Nucleus accumbens (tissue), 56 donors: ENCODE measurements at places on chromosomes 7 and 10.
A peak's percentile ranks its signal among the peaks of the same experiment; 100 is the strongest.

GRCh38 chr10:89644691-89644966, 413 bp downstream of the PANK1 start:
- DNase-seq: peak; percentile 48

DNA sequence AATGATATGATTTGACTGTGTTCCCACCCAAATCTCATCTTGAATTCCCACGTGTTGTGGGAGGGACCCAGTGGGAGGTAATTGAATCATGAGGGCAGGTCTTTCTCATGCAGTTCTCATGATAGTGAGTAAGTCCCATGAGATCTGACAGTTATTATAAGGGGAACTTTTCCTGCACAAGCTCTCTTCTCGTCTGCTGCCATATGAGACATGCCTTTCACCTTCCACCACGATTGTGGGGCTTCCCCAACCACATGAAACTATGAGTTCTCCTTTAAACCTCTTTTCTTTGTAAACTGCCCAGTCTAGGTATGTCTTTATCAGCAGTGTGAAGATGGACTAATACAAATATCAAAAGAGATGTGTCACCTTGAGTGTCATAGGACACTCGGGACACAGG, 502.7 kb upstream of the PODXL start:
- DNase-seq: no peak

GRCh38 chr10:102647443-102648268, 3.4 kb downstream of the TRIM8 start:
- no peak for DNase-seq

DNA sequence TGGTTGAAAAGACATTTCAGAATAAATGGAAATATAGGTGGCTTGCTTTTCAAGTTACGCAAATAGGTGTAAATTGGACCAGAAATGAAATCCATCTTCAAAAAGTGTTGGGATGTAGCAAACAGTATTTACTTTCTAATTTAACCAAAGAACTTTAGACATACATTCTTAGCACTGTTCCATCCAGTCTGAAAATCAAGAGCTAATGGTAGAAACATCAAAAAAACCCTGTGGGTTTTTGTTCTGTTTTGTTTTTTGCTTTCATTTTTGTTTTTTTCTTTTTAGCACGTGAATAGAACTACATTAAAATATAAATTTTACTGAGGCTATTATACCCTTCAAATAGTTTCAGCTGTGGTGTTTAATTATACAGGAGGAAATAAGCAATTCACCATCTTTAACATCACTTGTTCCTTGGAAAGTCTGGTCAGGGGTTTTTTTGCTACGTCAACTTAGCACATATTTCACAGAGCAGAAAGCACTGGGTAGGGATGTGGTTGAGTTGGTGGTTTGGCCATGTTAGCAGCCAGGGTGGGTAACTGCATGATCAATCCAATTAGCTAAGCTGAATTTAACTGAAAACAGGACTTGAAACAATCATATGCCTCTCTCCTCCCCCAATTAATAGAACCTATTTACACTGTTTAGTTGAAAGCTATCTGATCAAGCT, 275.4 kb upstream of the PFKP start:
- no peak for DNase-seq

DNA sequence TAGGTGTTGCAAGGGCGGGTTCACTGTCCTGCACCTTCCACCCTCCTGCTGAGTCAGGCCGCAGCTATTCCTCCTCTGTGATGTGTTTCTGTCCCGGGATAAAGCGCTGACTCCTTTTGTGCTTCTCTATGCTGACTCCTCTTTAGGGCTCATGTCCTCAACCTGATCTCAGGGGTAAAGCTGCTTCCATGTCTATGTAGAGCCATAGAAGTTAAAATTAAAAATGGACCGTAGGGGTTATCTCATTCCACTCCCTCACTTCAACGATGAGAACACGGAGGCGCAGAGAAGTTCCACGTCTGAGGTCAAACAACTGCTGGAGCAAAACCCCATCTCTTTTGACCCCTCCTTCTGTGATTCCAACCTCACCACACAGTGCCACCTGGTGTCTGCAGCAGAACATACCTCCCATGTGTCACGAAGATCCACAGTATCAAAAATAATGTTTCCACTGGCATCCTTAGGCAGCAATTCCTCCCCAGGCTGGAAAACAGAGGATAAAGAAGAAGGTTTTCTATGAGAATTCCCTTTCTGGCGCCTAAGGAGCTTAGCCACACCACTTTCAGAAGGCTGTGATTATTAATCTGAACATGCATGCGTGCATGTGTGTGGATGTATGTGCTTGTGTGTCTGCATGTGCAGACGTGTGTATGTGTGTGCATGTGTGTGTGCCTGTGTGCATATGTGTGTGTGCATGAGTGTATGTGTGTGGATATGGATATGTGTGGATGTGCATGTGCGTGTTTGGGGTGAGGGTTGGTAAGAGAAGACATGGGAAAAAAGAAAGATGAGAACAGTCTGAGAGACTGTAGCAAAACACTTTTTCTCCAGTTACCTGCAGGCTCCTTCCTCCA, 81.2 kb upstream of the UCN3 start:
- DNase-seq: peak; percentile 3

- no peak for DNase-seq
These were observed 516.3 kb upstream of the MKI67 start for GRCh38 chr10:128642502-128642901.

DNA sequence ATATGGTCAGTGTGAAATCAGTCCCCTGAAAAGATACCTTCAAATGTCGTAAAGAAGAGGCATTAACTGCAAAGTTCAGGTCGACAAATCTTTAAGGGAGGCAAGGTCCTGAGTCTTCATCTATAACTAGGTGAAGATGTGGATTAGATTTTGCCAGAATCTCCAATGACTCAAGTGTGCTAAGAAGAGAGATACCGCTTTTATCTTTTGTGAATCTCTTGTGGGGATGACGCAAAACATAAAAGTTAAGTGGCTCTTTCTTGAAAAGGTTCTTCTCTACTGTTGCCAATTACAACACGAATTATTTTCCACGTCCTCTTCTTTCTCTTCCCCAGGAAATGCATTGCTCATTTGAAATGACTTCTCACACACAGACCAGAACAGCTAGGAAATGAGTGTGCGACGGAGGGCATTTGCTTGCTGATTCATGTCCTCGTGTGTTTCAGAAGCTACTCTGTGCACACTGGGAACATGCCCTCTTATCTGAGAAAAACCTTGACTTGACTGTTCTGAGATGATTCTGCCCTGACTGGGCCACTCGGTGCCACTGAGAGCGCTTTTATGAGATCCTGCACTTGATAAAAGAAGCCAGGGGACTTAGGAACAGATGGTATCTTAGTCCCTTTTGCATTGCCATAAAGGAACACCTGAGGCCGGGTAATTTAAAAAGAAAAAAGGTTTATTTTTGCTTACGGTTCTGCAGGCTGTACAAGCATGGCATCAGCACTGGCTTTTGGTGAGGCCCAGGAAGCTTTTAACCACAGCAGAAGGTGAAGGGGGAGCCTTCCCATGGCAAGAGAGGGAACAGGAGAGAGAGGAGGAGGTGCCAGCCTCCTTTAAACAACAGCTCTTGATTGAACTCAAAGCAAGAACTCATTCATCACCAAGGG, 169.5 kb upstream of the PFKP start:
- no peak for DNase-seq

DNA sequence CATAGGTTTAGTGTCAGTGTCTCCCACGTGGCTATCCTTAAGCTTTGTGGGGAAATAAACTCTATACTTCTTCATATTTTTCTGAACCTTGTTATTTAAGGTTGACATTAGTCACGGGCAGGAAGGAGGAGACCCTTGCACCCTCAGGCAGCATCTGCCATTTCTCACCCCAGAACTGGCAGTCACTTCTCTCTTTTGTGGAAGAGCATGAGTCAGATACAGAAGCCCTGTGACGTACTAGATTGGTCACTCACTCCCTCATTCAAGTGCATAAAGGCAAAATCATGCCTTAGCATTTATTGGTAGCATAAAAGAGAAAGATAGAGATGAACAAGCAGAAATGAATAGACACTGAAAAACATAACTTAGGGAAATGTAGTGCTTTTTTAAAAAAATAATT, 206.0 kb upstream of the MDFIC start:
- DNase-seq: no peak

- DNase-seq: no peak
These were observed 63.7 kb upstream of the STEAP1B start for GRCh38 chr7:22563621-22564241.

- DNase-seq: no peak
These were observed 175.4 kb downstream of the CSTF2T start for GRCh38 chr10:51524041-51524440.

DNA sequence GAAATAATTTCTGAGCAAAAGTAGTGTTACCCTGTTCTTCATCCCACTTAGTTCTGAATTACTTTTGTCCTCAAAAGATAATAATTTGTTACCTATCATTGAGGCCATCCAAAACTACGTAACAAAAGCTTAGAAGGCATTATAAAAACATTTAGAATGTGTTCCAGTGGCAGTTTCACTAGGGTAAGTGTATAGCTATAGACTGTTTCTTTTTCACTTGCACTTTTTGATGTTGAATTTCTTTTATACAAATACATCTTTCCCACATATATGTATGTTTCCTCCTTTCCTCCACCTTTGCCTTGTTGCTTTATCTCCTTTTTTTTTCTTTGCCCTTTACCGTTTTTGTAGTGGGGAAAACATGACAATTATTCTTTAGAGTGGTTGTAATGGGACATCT, 33.5 kb downstream of the CAPZA2 start:
- DNase-seq: no peak

GRCh38 chr10:44361109-44361508, 23.8 kb downstream of the CXCL12 start:
- DNase-seq: no peak

- no peak for DNase-seq
These were observed 255.1 kb downstream of the TNS3 start for GRCh38 chr7:47326808-47327207.

- DNase-seq: no peak
These were observed 48.2 kb upstream of the FXYD4 start for GRCh38 chr10:43323245-43323644.

DNA sequence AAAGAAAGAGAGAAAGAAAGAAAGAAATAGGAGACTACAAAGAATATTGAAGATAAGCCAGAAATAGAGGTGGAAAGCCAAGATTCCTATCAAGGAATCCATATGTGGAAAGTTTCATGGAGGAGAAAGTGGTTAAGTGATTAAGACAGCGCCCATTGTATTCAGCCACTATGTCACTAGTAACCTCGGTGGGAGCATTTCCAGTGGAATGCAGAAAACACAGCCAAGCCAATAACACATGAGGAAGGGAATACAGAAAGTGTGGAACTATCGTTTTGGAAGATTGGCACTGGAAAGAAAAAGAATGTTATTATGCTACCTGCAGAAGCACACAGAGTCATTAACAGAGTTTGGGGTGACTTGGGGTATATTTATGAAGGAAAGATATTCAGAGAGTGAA, 2.7 kb downstream of the MGAM2 start:
- DNase-seq: no peak

DNA sequence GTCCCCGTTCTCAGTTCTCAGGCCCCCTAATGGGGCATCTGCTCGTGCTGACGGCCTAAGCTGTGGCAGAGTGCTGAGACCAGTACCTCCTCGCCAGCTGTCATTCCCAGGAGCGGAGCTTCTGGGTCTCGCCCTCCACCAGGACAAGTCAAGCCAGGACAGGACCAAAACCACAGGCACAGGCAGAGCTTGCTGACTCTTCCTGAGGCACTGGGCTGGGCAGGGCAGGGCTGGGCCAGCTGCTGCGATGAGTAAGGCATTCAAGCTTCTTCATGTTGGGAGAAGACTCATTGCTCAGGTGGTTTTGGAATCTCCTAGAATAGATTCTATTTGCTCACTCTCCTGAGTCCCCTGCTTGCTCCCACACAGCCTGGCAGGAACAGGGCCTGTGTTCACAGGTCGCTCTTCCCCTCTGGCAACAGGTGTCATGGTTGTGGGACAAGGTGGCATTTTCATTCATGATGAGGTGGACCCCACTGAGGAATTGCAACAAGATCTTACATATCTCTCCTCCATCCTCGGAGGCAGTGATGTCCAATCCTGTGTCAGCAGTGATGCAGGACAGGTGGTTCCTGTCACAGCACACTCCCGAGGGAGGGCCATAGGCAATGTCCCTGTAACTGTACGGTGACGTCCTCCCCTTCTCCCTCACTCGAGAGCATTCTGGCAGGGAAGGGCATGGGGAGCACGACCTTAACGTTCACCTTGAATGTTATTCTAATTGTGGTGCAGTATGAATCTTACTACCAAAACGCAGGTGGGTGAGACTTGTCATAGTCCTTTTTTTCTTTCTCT, 17.0 kb upstream of the SH3PXD2A start:
- no peak for DNase-seq

GRCh38 chr7:15832996-15833395, 146.5 kb upstream of the MEOX2 start:
- no peak for DNase-seq

DNA sequence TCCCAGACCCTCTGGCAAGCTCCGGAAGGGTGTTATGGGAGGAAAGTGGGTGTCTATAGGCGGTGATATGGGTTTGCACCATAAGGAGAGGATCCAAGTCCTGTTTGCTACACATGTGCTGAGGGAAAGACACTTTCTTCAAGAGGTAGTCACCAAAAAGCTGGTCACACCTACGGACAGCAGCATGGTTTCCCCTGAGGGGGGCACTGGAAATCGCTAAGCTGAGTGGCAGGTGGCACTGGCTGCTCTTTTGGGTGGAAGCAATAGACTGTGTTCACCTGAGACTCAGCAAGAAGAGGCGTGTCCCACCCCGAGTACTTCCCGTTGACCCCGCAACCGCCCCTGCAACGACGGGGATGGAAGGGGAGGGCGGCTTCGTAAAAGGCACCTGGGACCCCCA, 1.8 kb upstream of the FOXI2 start:
- no peak for DNase-seq

- DNase-seq: no peak
These were observed 29.8 kb downstream of the ZMIZ1 start for GRCh38 chr10:79098596-79099015.

DNA sequence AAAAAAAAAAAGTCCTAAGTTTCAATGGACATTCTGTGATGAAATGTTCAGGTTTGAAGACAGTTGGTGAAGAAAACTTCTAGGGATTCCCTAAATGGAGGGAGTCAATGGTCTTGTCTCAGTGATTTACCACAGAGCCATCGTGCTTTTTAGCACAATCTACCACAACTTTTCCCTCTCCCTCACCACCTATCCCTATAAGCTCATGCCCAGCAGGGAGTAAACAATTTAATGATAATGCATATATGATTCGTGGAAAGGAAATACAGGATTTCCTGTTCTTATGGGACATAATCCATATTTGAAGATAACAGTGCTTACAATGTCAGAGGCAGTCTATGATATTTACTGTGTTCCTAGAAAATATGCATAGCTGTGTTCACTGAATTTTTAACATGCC, 38.4 kb upstream of the CD36 start:
- DNase-seq: no peak

DNA sequence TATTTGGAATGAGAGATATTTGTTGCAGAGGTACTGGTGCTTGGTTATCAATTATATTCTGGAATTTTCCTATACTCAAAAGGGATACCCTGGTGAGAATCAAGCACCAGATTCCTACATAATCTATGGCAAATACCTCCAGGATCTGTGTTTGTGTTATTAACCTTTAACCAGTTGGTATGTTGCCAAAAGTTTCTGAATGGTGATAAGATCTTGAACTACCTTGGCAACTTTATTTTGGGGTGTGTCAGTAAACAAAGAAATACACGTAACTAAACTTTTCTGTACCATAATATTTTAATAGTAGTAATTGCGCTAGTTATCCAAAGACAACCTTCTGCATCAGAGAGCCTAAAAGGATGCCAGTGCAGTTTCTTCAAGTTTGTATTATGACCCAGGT, 13.4 kb downstream of the SCIN start:
- no peak for DNase-seq

GRCh38 chr10:78609976-78610375, 458.8 kb upstream of the ZMIZ1 start:
- no peak for DNase-seq
